ENCODE measurements at places on chromosomes 3 and 15. TPM values are rescaled to one million over a fixed set of nuclear protein-coding genes. Genes with fewer than 3 reads are reported as not detected.

Gene SCN5A
- total RNA-seq = 0.59 TPM

Gene TIMP4
- total RNA-seq = 0.10 TPM

Gene SEC22C
- total RNA-seq = 100 TPM

Gene FETUB
- total RNA-seq = not detected

Gene CXCR6
- total RNA-seq = not detected

Measured in RPMI7951 (cell line).